ENCODE measurements at places on chromosomes 2 and 18.

DNA sequence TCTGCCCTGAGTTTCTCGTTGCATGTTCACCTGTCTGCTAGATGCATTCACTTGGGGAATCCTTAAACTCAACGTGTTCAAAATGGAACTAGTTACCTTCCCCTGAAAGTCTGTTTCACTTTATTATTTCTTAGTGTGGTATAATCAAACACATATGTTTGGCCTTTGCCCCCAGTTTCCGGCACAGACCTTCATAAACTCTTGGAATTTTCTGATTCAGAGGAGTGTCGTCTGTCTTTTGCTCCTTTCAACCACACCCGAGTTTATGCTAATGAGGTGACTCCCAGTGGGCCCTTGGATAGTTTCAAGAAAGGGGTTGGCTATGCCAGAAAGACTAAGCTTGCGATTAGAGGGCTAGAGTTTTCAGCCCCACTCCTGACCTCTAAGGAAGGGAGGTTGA is 198.9 kb downstream of the CDCA7 start:
- no peak for DNase-seq

GRCh38 chr18:63187223-63187574 is 132.4 kb downstream of the BCL2 start:
- no peak for DNase-seq

DNA sequence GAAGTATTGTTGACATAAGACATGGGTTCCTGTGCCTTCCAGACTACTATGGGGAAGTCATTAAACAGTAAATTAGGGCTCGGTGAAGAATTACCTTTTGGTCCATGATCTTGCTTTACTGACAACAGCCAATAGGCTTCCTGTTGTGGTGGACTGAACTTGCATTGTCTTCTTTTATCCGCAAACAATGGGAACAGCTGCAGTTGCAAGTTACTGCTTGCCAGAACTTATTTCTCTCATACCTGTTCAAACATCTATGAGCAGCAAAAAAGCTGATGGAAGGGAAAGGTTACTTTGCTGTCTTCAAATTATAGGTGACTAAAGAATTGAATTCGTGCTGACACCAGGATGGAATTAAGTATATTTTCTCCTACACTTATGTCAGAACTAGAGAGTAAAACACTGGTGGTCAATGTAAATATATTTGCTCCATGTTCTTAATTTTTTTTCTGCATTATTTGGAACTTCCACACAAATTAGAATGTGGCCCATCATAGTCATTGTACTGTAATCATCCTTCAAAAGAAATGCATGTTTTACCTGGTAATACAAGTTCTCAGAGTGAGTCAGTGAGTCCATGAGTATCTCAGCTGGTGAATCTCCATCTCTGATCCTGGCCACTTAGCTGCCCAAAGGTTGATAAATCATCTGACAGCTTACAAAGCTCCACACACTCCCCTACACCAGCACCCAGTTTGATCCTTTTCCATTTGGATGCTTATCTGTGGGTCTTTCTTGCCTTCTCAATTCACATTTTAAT is 37.3 kb upstream of the RNF152 start:
- no peak for DNase-seq

GRCh38 chr2:109168716-109169115 is 39.7 kb downstream of the SH3RF3 start:
- DNase-seq, result no peak

- DNase-seq, result no peak
Measured at GRCh38 chr2:232898592-232899543, 28.8 kb downstream of the SNORC start.

DNA sequence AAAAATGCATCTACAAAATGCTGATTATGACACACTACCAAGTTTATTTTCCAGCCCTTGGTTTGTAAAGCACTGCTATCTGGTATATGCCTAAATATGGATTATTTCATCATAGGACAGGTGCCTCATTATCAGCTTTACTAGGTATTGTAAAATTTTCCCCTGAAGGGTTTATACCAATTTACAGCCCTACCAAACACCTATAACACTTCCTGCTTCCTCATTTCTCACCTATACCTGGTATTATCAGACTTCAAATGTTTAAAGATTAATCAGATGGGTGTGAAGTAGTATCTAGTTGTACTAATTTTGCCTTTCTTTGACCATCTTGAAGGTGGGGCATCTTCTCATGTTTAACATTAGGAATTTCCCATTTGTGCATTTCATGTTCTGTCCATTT is 26.8 kb downstream of the RMND5A start:
- DNase-seq, result no peak

DNA sequence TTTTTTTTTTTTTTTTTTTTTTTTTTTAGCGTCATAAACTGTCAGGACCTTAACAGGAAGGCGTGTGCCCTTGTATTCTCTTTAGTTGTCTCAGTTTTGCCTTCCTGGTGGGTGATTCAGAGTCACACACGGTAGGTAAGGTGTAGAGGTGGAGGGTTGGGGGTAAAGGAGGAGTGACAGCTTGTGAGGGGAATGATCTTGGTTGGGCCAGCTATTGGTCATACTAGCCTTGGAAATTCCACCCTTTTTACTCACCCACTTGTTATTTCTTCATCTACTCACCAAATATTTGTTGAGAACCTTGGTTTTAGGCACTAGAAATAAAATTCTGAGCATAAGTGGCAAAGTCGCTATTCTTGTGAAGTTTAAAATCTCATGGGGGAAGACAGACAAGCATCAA is 22.2 kb downstream of the SMIM21 start:
- no peak for DNase-seq

DNA sequence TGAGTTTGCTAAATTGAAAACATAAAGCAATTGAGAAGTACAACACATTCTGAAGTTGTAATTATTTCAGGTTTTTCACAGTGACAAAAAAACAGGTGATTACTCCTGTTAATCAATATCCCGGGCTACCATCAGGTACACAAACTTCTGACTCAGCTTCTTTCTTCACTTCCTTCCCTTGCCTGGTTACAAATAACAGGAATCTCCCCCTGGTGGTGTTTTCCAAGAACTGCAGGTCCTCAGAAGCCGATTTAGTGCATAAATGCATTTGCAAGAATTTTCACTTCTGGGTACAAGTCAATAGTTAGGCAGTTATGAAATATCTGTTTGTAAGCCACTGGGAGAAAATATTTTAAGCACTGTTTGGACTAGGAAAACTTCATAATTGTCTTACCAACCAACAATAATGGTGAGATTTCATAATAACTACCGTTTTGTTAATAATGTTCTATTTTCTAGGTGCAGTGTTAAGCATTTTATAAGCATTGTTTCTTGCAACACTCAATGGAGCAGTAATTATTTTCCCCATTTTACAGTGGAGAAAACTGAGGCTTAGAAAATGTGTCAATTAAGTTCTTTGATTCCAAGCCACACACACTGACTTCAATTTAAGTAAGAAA is 12.4 kb upstream of the GMCL1 start:
- DNase-seq, result no peak

GRCh38 chr2:8086796-8087479 is 594.9 kb upstream of the ID2 start:
- no peak for DNase-seq

GRCh38 chr2:95010718-95011117 is 14.8 kb upstream of the MAL start:
- no peak for DNase-seq

DNA sequence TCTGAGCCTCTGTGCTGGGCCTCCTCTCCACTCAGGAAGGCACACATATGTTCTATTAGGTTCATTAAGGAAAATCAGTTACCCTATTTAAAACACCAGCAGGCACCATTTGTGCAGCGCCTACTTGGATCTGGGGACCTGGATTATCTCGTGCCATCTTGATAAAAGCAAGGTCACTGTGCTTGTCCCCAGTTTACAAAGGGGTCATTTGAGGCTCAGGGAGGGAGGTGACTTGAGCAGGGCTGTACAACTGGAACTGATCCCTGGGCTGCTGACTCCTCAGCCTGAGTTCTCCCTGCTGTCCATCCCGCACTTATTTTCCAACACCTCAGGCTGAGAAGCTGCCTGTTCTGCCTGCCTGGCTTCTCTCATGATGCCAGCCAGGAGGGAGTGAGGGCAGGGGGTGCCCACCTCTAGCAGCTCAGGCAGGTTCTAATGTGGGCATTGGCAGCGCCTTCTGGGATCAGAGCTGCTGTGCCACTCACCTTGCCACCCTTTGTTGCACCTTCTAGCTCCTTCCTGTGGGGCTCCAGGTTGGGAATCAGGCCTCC is 120.3 kb downstream of the GLI2 start:
- DNase-seq, result no peak

DNA sequence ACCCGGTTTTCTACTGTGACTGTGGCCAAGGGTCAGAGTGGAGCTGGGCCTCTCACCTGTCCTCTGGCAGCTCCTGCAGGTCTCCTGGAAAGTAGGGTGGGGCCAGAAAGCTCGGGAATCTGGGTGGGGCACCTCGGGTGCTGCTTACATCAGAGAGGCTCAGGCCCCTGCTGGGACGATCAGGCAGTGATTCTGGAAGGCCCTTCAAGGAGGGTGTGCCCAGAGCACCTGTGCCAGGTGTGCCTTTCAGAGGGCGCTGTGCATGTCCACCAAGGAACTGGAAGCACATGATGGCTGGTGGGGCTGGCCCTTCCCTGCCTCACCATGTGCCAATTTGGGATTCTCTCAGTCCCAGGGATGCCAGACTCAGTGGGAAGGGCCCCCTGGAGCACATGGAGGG is 44.0 kb downstream of the ATP6V1C2 start:
- DNase-seq, result no peak

- no peak for DNase-seq
Measured at GRCh38 chr18:79922971-79923411, 28.5 kb downstream of the SLC66A2 start.

GRCh38 chr2:213834331-213834730 is 550.1 kb downstream of the SPAG16 start:
- DNase-seq, result no peak

DNA sequence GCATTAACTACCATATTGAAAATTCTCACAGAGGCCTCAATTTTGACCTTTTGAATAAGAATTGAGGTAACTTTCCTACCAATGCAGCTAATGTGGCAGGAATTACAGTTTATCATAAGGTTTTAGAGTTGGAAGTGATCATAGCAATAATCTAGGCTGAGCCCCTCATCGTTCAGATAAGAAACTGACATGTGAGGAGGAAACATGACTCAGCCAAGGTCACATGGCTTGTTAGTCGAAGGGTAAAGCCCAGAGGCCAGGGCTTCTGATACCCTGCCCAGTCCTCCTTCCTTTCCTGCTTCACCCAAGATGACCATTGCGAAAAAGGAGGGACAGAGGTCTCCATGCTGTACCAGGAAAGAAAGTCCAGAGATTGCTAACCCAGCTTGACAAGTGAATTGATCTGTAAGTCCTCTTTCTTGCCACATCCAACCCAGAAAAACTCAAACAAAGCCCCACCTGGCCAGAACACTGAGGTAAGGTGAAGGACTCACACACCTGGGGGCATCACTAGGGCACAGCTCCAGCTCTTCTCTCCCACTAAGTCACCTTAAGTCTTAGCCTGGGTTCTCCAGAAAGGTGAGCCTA is 174.8 kb downstream of the EN1 start:
- DNase-seq, result no peak

- DNase-seq, result no peak
Measured at GRCh38 chr2:101130081-101130480, 21.1 kb downstream of the TBC1D8 start.

GRCh38 chr2:221415789-221416188 is 156.3 kb downstream of the EPHA4 start:
- no peak for DNase-seq

- no peak for DNase-seq
Measured at GRCh38 chr2:157194097-157194688, 63.3 kb upstream of the GALNT5 start.

DNA sequence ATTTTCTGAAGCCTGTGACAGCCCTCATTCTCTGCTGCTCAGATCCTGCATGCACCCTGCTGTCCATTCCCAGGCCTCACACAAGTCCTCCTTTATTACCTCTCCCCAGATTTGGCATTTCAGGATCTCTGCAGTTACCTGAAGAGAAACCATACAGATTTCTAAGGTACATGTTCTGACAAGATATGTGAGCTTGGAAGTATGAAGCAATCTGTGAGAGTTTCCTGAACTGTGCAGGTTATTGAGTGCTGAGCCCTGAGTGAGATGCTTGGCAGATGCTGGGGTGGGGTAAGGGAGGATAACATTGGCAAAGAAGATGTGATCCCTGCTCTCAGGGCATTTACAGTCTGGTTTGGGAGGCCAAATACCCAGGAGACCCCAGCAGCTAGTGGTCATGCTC is 122.1 kb upstream of the STPG4 start:
- DNase-seq, result no peak

DNA sequence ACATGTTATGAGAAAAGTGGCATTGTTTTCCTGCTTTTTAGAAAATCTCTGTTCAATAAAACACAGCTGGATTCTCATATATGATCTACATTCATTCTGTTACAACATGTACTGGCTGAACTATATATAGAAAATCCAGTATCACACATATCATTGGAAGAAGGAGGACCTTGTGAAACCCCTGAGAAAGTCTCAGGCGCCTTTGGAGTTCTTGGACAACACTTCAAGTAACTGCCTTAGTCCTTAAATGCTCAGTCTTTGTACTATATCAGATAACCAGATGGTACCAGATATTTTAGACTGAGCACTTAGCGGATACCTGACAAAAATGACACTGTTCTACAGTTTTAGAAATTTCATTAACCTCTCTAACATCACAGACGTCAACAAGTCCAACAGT is 72.2 kb downstream of the ACVR1 start:
- DNase-seq, result no peak

GRCh38 chr2:214311931-214312749 is 98.7 kb upstream of the VWC2L start:
- DNase-seq, result no peak

- DNase-seq, result no peak
Measured at GRCh38 chr2:144493027-144493809, 26.7 kb downstream of the ZEB2 start.

DNA sequence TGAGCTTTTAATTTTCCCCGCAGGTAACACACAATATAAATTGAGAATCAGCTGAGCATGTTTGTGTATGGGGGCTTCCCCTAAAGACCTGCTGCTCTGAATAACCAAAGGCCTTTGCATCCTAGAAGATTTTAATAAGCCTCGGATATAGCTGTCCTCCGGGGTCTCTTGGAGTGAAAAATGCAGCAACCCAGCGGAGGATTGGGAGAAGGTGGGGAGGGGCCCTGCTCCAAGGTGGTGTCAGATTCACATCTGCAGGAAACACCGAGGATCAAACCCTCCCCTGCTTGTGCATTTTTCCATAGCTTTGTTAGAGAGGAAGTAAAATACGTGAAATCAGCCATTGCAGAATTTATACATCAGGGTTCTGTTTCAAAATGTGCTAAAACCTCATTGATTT is 63.0 kb upstream of the OTOF start:
- DNase-seq, result no peak

DNA sequence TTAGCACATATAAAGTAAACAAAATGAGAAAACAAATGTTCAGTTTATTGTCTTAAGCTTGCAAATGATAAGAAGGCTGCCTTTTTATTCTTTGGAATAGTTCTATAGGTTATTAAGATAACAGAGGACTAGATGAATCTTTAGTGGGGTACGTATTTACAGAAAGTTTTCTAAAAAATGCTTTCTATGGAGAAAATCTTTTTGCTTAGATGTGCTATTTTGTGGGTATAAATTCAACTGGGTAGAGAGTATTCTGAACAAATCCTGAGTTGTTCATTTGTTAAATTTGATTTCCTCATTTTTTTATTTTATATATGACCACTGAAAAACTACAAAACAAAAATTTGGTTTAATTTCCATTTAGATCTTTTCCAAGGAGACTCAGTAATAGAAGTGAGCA is 566.9 kb downstream of the PLCL1 start:
- no peak for DNase-seq
